ENCODE measurements at places on chromosomes 2 and 18.

GRCh38 chr2:122748552-122749011 lies 993.1 kb downstream of the TSN start:
- no peak overlapping the region for H3K27ac ChIP-seq
- H3K4me1 ChIP-seq, result no peaks in the 10 kb centered on the region
- no peak for DNase-seq

- no peak for DNase-seq
- no peaks in the 10 kb centered on the region for H3K36me3 ChIP-seq
- H3K27ac ChIP-seq, result no peak overlapping the region
- no peak overlapping the region for H3K4me3 ChIP-seq
Measured at GRCh38 chr2:238875471-238876231, 27.8 kb downstream of the TWIST2 start.

GRCh38 chr2:79453918-79454317 lies 58.9 kb upstream of the CTNNA2 start:
- no peak for DNase-seq
- no peaks in the 10 kb centered on the region for H3K36me3 ChIP-seq
- no peaks in the 10 kb centered on the region for H3K27me3 ChIP-seq
- H3K4me1 ChIP-seq, result no peaks in the 10 kb centered on the region
- no peak overlapping the region for H3K27ac ChIP-seq
- H3K4me3 ChIP-seq, result no peak overlapping the region

DNA sequence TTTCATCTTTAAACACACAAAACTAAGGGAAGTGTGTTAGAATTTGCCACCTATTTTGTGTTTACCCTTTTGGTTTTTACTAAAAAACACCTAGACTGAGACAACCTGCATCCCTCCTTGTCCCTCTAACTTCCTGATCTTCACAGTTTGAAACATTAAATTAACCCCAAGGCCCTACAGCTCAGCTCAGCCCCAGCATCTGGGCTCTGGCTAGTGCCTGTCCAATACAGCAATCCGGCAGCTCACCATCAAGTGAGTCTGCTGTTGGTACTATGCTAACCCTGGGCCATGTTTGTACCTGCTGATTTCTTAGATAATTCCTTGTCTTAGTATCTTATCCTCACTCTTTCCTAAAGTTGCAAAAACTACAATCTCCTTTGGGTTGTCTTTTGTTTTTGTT lies 162.4 kb downstream of the DSEL start:
- H3K27ac ChIP-seq, result no peak overlapping the region
- H3K36me3 ChIP-seq, result no peaks in the 10 kb centered on the region
- H3K27me3 ChIP-seq, result peaks cover 1% of the 10 kb centered on the region

- H3K27me3 ChIP-seq, result no peaks in the 10 kb centered on the region
- peaks cover 6% of the 10 kb centered on the region for H3K36me3 ChIP-seq
- no peak for DNase-seq
- H3K27ac ChIP-seq, result no peak overlapping the region
- H3K4me1 ChIP-seq, result peaks cover 10% of the 10 kb centered on the region
Measured at GRCh38 chr2:171124541-171124940, 36.2 kb downstream of the TLK1 start.

Data from activated T-helper 2 cell treated with anti-CD3 and anti-CD28 coated beads, Interferon-gamma antibody, Interleukin-2, Interleukin-4, amounts not matched to agents 10 μg/mL and 5 μg/mL and 100 μg/mL, durations not matched to agents 14 hours and 24 hours and 36 hours (primary cell).